ENCODE measurements at places on chromosomes 2 and 18. TPM values are rescaled to one million over a fixed set of nuclear protein-coding genes. Genes with fewer than 3 reads are reported as not detected.

NGEF gene
- 73.4 TPM for polyA plus RNA-seq

CD226 gene
- polyA plus RNA-seq, result 0.22 TPM

LAMA3 gene
- 9.7 TPM for polyA plus RNA-seq

KATNAL2 gene
- not detected for polyA plus RNA-seq

DNA sequence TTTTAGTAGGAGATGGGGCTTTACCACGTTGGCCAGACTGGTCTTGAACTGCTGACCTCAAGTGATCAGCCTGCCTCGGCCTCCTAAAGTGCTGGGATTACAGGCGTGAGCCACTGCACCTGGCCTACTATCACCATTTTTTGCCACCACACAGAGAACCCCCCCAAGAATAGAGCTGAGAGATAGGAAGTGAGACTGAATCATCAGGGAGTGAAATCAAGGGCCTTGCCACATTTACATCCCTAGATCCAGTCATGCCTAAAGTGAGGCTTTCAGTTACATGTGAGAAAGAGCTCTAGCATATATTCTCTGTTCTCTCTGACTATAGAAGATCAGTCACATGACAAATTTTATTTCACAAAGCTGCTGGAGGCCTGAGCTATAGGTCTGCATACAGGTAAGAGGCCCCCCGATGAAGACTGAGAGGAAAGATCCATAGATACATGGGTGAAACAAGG, 28.0 kb upstream of the KCMF1 start:
- no peak for DNase-seq

GRCh38 chr18:53796040-53796729, 428.3 kb downstream of the MBD2 start:
- peak; percentile 46 for DNase-seq

DNA sequence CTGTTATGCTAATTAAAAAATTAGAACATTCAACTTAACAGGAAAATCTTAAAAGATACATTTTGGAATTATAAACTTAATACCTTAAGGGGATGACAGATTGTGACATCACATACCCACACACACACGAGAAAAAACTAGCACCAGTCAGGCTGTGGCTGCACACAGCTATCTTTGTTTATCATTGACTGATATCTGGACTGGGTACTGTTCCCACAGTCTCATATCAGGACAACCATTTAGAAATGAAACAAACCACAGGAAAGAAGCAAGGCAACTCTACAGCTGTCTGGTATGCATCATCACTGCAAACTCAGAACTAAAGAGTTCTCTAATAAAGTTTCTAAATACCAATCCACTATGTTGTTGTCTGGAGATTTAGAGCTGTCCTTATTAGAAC, 210.9 kb upstream of the SMAD7 start:
- no peak for DNase-seq

- DNase-seq, result no peak
Measured at GRCh38 chr2:101040761-101041160, 38.7 kb downstream of the RPL31 start.

DNA sequence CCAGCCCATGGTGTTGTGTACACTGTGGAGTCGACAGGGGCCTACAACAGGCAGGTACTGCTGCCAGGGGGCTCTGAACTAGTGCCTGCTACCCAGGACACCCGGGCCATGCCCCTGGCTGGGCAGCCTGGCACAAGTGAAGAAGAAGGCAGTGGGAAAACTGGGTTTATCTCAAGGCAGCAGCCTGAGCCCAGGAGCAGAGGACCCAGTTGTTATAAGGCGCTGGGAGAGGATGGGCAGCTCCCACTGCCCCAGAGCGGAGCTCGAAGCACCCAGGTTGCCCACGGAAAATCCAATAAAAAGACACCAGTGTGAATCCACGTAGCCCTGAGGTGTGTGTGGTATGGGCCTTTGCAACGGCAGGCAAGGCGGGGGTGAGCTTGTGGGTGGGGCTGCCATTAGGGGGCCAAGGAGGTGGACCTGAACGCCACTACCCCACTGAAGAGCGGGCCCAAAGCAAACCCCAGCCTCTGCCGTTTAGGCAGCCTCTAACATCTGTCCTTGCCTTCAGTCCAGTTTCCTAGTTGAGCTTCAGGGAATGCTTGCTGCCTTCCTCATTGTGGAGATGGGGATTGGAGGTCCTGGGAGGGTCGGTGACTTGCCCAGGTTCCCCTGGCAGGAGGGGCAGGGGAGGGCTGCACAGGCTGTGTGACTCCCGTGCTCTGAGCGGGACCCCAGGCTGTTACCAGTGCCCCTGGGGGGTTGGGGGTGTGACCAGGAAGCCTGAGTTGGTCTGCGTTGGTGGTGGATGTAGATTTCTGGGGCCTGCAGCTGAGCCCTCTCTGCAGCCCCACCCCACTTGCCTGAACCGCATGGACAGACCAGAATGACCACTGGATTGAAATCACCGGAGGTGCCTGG, 16.0 kb downstream of the ARID5A start:
- no peak for DNase-seq

DNA sequence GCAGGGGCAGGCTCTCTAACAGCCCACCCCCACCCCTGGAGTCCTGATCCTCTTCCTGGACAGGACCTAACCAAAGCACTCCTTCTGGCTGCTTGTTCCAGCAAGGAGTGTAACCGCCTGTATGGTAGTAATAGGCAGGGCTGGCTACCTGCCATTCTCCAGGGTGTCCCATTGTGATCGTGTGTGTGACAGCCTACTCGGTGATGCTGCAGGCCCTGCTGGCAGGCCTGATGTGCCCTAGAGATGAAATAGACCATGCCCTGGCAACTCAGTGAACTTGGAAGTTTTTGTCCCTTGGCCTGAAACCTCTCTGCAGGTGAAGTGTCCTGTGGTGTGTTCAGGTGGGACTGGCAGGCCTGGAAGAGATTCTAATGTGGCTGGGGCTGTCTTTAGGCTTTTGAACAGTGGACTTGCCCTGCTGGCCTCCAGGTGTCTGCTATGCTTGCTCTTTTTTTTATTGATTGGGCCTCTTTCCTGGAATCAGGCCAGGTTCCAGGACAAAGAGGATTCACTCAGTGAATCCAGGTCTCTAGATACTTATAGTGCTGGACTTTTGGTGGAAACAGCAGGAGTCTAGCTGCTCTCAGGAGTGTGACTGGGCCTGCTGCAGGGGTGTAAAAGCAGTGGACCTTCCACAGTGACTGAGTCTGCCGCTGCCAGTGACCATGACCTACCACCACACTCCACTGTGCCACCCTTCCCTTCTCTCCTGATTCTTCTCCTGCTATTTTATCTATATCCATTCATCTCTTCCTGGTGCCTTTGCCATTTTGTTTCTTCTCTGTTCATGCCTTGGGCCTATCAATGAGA, 132.1 kb downstream of the CTIF start:
- DNase-seq, result peak; percentile 19

GRCh38 chr2:220077488-220077887, 450.1 kb downstream of the SLC4A3 start:
- no peak for DNase-seq

Data from small intestine (tissue), 16 donors.